Common myeloid progenitor, CD34-positive (primary cell): ENCODE measurements at places on chromosomes 6 and 20.

- H3K27ac ChIP-seq, result no peak overlapping the region
- H3K36me3 ChIP-seq, result no peaks in the 10 kb centered on the region
- no peaks in the 10 kb centered on the region for H3K4me1 ChIP-seq
- DNase-seq, result no peak
These were observed 1076.7 kb downstream of the KIF16B start for GRCh38 chr20:15496501-15497039.

- no peak within 1 kb of the TSS for H3K4me3 ChIP-seq
- DNase-seq, result no peak
- no peaks in the 10 kb centered on the region for H3K27me3 ChIP-seq
- H3K36me3 ChIP-seq, result no peaks in the 10 kb centered on the region
- H3K4me1 ChIP-seq, result no peaks in the 10 kb centered on the region
These were observed at the start of gene COL10A1 for GRCh38 chr6:116126032-116126431. Gene COL10A1 (minus strand): TSS chr6:116126132. CDS start chr6:116125492, 640 bp downstream.

- no peak overlapping the region for H3K4me3 ChIP-seq
- no peaks in the 10 kb centered on the region for H3K36me3 ChIP-seq
- no peaks in the 10 kb centered on the region for H3K27me3 ChIP-seq
- no peak overlapping the region for H3K27ac ChIP-seq
- peaks cover 5% of the 10 kb centered on the region for H3K4me1 ChIP-seq
These were observed 48.9 kb upstream of the OGFRL1 start for GRCh38 chr6:71239694-71240093.

- peak overlapping the region; percentile 85 for H3K27ac ChIP-seq
- H3K36me3 ChIP-seq, result peaks cover 1% of the 10 kb centered on the region
- peaks cover 47% of the 10 kb centered on the region for H3K4me1 ChIP-seq
- peak; percentile 84 for DNase-seq
- H3K27me3 ChIP-seq, result no peaks in the 10 kb centered on the region
- H3K4me3 ChIP-seq, result peak overlapping the region; percentile 81
These were observed 702 bp upstream of the TNFAIP3 start for GRCh38 chr6:137866200-137866913.

DNA sequence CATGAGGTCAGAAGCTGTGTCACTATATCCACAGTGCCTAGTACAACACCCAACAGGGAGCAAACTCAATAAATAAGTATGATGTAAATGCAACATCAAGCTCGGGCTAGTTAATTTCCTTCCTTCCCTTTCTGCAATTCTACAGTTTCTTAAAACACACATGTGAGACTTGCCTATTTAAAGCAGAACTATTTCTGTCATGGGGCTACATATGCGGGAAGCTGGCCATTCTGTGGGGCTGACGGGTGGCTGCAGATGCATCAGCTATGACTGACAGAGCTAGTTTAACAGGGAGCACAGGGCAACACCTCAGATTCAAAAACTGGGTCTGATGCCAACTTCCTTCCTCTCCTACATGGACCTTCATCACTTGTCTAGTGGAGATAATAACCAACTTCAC is 118.1 kb upstream of the ENPP5 start:
- H3K36me3 ChIP-seq, result no peaks in the 10 kb centered on the region
- no peaks in the 10 kb centered on the region for H3K27me3 ChIP-seq
- peak; percentile 53 for DNase-seq

DNA sequence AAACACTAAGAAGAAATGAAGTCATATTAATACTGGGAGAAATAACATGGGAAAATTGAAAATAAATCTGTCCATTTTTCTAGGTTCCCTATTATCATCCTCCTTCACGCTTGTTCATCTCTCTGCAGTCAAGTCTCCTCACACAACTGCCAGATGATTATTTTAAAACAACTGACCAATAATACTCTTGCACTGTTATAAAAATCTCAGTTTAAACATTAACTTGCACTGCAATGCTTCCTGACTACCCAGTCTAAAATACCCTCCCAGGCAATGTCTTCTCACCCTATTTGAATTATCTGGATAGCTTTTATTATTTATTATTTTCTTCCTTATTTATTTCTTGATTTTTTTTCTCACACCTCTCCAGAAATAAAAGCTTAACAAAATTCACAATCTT is 5.7 kb downstream of the EYS start:
- no peak for DNase-seq
- H3K4me3 ChIP-seq, result no peak overlapping the region
- no peaks in the 10 kb centered on the region for H3K27me3 ChIP-seq
- H3K36me3 ChIP-seq, result no peaks in the 10 kb centered on the region

DNA sequence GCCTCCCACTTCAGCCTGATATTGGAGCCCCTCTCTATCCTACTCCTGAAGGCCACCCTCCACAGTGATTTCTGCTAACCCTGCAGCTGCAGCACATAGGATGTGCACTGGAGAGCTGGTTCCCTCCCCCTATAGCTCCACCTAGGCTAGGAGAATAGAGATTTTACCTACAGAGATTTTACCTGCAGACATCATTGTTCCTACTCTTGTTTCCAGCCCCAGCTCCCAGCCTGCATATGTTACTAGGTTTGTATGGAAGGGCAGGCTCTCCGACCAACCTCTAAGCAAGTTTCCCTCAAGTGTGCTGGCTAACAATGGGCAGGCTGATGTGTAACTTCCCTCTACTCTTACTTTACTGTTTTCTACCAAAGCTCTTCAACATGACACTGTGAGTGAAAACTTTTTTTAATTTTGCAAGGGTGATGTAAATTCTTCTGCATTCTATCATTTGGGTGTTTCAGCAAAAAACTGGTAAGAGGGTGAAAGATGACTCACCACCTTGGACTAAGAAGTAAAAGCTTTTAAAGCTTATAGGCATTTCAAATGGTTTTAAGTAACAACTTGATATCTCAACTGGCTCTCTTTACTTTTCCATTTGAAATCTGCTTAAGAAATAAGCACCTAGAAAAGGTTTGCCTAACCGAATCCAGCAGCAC is 106.8 kb downstream of the CDK19 start:
- H3K27ac ChIP-seq, result no peak overlapping the region
- H3K4me1 ChIP-seq, result no peaks in the 10 kb centered on the region
- no peak for DNase-seq
- no peak overlapping the region for H3K4me3 ChIP-seq
- peaks cover 5% of the 10 kb centered on the region for H3K36me3 ChIP-seq
- H3K27me3 ChIP-seq, result no peaks in the 10 kb centered on the region
